ENCODE measurements at places on chromosomes 2 and 18.

- DNase-seq, result no peak
Measured at GRCh38 chr2:28869494-28870145, 489 bp downstream of the TRMT61B start.

- DNase-seq, result no peak
Measured at GRCh38 chr2:25236736-25237135, 68.4 kb upstream of the POMC start.

- DNase-seq, result peak; percentile 12
Measured at GRCh38 chr18:54558609-54559585, 32.1 kb upstream of the DYNAP start.

DNA sequence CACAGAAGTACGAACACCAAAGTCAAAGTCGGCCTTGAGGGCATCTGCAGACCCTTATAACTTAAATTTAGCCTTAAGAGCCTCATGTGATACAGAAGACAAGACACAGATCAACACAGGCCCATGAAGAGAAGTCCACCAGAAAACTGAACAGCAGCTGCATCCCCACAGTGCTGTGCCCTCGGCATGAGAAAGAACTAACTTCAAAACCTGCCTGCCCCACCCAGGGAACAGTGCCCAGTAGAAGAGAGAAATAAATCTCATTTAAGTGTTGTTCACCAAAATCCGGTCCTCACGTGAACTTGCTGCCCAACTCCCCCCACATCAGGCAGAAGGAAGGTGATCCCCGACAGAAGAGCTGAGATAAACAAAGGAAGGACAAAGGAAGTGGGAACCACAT is 73.7 kb downstream of the PXDN start:
- no peak for DNase-seq

GRCh38 chr2:29220506-29221270 is 105.5 kb downstream of the CLIP4 start:
- no peak for DNase-seq

DNA sequence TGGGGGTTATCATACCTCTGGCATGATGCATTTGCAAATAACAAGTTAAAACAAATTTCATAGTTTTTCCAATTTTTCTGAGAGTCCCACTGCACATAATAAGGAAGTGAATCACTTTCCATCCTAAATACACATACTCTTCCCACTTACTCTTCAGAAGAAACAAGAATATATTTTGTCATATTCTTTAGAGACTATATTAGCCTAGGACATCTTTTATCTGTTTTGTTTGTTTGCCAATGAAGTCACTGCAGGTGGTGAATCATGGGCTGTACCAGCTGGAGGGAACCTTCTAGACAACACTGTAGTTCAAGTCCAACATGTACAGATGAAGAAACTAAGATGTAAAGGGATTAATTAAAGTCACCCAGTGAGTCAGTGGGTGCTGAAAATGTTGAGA is 116.8 kb downstream of the XIRP2 start:
- DNase-seq, result peak; percentile 1

DNA sequence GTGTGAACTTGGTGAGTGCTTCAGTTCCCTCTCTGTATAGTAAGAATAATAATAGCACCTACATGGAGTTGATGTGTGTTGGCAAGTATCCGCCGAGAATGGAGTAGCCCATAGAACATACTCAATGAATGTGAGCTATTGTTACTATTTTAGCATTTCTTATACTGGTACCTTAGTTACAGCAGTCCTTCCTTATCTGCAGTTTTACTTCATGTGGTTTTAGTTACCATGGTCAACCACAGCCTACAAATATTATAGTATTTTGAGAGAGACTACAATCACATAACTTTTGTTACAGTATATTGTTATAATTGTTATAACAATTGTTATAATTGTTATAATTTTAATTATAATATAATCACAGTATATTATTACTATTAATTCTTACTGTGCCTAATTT is 152.5 kb upstream of the RASGRP3 start:
- DNase-seq, result no peak

DNA sequence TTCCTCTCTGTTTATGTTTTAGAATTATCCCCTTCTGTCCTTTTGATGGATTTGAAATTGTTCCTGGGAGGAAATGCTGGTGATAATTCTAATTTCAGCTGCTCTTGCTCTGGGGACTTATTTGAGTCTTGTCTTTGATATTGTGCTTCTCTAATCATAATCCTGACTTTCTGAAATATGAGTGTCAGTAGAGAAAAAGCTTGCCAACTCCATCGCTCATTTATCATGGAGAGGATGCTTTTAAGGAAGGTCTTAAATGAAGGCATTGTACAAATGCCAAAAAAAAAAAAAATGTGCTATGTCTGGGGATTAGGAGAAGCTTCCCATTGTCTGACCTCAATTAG is 159.5 kb downstream of the NYAP2 start:
- no peak for DNase-seq

DNA sequence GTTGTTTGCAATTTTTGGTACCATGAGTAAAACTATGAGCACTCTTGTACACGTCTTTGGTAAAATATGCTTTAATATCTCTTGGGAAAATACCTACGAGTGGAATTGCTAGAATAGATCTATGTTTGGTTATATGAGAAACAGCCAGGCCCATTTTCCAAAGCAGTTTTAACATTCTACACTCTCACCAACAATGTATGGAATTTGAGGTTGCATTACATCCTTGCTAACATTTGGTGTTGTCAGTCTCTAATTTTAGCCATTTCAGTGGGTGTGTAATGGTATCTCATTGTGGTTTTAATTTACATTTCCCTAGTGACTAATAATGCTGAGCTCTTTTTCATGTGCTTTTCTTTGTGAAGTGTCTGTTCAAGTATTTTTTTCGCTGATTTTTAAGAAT is 118.9 kb upstream of the TCF4 start:
- DNase-seq, result peak; percentile 99

- DNase-seq, result peak; percentile 95
Measured at GRCh38 chr2:101806123-101806522, 108.6 kb downstream of the MAP4K4 start.

GRCh38 chr2:230156782-230157699 is 62.7 kb downstream of the SP110 start:
- no peak for DNase-seq

DNA sequence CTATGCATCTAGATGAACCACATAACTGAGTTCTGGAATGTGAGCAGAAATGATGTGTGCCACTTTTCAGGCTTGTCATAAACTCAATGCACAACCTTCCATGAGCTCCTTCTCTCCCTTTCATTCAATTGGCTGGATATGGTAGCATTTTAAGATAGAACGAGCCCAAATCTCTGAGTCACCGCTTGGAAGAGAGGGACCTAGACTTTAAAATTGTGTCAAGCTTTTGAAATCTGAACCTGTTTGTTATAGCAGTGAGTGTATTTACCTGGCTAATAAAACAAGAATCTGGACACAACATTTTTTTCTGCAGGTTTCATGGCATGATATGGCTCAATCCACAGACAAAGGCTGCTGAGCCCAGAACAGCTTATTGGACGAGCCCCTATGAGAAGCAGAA is 297.8 kb upstream of the SPRED2 start:
- no peak for DNase-seq

- no peak for DNase-seq
Measured at GRCh38 chr2:11876889-11877288, 130.5 kb downstream of the LPIN1 start.

DNA sequence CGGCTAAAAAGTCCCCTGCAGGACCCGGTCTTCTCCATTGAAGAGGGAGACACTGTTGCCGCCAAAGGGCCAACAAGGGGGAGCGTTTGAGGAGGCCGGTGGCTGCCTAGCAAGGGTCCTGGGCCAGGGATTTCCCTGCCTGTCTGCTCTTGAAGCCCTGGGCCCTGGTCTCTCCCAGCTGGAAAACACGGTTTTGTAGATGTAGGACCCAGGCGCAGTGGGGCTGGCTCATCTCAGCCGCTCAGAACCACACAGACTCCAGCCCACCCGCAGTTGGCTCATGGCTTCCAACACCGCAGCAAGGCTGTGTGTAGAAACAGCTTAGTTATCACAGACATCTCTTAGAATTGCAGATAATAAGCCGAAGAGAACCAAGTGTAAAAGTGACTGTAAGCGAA is 57.1 kb upstream of the TWIST2 start:
- no peak for DNase-seq

DNA sequence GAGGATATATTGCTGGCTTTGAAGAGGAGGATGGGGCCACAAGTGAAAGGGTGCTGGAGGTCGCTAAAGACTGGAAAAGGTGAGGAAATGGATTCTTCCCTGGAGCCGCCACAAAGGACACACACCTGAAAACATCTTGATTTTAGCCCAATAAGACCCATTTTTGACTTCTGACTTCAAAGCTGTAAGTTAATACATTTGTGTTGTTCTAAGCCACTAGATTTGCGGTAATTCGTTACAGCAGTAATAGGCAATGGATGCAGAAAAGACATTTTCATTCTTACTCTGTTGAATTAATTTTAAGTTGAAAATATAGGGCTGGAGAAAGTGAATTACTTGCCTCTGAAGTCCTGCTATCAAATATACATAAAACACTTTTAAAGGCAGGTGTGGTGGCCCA is 117.7 kb upstream of the RAB12 start:
- no peak for DNase-seq

DNA sequence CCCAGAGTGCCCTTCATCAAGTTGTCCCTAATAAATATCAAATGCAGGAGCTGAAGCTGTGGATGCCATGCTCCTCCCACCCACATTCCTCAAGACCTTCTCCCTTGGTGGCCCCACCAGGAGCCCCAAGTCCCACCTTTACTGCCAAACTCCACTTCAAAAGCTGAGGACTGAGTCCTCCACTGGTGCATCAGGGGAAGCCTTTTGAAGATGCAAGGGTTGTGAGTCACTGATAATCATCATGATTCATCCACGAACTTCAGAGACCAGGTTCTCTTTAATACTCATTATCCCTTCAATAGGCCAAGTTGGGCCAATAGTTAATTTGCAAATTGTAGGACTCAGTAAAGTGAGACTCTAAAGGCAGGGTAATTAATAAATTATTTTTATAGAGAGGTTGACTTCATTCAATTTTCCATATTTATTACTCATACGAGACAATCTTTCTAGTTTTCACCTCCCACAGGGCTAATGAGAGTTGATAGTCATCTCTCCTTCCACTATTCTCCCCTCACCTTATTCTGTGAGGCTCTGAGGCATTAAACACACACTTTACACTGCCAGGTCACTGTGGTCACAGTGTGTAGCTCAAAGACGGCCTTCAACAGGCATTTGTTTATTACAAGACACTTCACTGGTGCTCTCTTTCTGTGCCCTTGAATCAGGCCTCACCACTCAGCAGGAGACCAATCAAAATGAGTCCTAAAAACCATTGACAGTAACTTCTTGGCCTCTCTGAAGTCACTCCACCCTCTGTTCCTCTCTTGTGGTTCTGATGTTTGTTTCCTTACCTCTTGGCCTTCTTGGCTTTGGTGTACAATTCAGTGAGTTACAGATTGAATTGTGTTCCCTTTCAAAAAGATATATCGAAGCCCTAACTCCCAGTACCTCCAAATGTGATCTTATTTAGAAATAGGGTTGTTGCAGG is 99.9 kb downstream of the TRIB2 start:
- DNase-seq, result peak; percentile 61

- DNase-seq, result no peak
Measured at GRCh38 chr18:33735428-33735827, 157.4 kb downstream of the ASXL3 start.

- no peak for DNase-seq
Measured at GRCh38 chr2:128692895-128693742, 374.5 kb upstream of the HS6ST1 start.

GRCh38 chr2:1603521-1603920 is 140.8 kb downstream of the PXDN start:
- no peak for DNase-seq

GRCh38 chr2:96537734-96538486 is 1.4 kb downstream of the ARID5A start:
- no peak for DNase-seq

GRCh38 chr2:238574490-238575271 is 148.0 kb downstream of the ASB1 start:
- no peak for DNase-seq

GRCh38 chr2:216932113-216932862 is 72.4 kb upstream of the TNP1 start:
- no peak for DNase-seq

DNA sequence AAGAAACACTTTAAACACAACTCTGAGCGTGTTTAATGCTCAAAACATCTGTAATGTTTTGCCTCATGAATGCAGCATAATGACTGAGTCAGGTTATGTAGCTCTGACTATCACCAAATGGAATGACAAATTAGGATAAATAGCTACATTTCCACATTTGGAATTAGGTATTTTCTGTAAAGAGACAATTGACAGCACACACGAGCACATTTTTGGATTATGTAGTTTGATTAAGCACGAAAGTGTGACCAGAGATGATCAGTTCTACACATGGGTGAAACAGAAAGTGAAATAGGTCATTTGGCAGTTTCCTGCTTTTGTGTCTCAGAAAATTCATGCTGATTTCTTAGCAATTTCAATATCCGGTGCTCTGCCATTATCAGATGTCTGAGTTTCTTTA is 29.0 kb downstream of the LPIN1 start:
- peak; percentile 55 for DNase-seq

- DNase-seq, result no peak
Measured at GRCh38 chr2:86229221-86229620, 30.0 kb downstream of the MRPL35 start.

- DNase-seq, result no peak
Measured at GRCh38 chr2:10239561-10239967, 63.1 kb upstream of the HPCAL1 start.

DNA sequence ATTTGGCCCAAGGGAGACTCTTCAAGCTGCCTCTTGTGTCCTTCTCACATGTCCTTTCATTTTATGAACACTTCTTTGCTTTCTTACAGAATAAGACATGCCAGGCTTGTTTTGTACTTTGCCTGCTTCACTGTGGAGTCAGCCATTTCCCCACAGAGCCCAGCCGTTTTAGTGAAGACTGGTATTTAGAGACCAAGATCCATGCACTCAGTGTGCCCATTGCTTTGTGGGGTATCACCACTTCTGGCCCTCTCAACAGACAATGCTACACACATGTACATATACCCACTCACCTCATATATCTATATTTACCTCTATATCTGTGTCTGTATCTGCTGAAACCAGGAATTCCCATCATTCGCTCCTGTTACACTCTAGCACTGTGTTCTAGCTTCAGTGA is 74.1 kb downstream of the FARP2 start:
- DNase-seq, result no peak

DNA sequence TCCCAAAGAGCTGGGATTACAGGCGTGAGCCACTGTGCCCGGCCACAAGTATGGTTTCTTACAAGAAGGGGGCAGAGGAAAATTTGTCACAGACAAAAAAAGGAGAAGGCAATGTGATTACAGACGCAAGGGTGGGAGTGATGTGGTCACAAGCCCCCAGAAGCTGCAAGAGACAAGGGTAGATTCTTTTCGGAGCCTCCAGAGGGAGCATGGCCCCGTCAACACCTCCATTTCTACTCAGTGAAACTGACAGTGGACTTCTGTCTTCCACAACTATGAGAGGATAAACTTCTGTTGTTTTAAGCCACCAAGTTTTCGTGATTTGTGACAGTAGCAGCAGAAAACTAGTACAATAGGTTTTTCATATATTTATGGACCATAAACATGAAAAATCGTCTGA is 2.1 kb upstream of the TCF7L1 start:
- DNase-seq, result peak; percentile 56

DNA sequence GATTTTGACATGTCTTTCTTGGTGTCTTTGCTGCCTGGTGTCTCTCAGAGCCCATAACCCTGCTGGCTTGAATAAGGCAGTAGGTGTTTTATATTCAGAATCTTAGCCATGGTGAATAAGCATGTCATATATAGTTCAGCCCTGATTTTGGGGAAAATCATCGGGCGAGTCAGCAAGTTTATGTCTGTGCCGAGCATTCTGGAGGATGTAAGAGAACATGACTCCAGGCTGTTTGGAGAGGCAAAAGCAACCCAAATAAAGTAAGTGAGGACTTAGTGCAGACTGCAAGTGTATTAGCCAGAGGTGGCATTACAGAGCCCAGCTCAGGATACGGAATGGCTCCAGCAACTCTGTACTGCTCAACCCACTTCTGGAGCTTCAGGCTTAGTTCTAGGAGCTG is 50.3 kb downstream of the TCF7L1 start:
- peak; percentile 36 for DNase-seq

Data from fibroblast of skin of back (primary cell).